ENCODE measurements at places on chromosomes 5 and 9.

DNA sequence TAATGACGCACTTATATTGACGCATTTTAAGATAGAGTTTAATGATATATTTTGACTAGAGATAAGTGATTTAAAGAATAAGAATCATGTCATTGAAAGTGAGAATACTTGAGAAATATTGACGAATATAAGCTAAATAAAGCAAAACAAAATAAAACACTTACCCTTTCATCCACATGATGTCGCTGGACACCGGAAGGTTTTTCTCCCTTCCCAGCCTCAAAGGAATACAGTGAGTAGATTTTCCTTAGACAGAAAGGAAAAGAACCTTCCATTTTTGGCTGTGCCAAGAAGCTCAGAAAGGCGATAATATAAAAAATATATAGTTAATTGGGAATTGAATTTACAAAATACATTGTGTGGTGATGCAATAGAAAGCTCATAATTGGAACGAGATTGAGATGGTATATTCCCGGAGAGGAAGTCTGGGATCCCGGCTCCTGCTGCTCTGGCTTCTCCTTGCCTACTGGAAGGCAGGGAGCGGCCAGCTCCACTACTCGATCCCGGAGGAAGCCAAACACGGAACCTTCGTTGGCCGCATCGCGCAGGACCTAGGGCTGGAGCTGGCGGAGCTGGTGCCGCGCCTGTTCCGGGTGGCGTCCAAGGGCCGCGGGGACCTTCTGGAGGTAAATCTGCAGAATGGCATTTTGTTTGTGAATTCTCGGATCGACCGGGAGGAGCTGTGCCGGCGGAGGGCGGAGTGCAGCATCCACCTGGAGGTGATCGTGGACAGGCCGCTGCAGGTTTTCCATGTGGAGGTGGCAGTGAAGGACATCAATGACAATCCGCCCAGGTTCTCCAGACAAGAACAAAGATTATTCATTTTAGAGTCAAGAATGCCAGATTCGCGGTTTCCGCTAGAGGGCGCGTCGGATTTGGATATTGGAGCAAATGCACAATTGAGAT is at the start of gene PCDHA5:
PCDHA5 (plus strand) TSS at position 239 of the 906 bp plus-strand sequence.
- H3K27ac ChIP-seq = no peak within 1 kb of the TSS
- H3K27me3 ChIP-seq = no peaks in the 10 kb centered on the region
- DNase-seq = no peak
- no peaks in the 10 kb centered on the region for H3K4me1 ChIP-seq
- no peak within 1 kb of the TSS for H3K4me3 ChIP-seq

GRCh38 chr9:31582561-31582960 is 801.9 kb upstream of the ACO1 start:
- H3K36me3 ChIP-seq = no peaks in the 10 kb centered on the region
- H3K27ac ChIP-seq = no peak overlapping the region
- no peak for DNase-seq
- no peak overlapping the region for H3K4me3 ChIP-seq

- peaks cover 9% of the 10 kb centered on the region for H3K4me1 ChIP-seq
- H3K36me3 ChIP-seq = no peaks in the 10 kb centered on the region
- DNase-seq = no peak
Observed at GRCh38 chr5:143739746-143740145, 72.2 kb upstream of the HMHB1 start.

DNA sequence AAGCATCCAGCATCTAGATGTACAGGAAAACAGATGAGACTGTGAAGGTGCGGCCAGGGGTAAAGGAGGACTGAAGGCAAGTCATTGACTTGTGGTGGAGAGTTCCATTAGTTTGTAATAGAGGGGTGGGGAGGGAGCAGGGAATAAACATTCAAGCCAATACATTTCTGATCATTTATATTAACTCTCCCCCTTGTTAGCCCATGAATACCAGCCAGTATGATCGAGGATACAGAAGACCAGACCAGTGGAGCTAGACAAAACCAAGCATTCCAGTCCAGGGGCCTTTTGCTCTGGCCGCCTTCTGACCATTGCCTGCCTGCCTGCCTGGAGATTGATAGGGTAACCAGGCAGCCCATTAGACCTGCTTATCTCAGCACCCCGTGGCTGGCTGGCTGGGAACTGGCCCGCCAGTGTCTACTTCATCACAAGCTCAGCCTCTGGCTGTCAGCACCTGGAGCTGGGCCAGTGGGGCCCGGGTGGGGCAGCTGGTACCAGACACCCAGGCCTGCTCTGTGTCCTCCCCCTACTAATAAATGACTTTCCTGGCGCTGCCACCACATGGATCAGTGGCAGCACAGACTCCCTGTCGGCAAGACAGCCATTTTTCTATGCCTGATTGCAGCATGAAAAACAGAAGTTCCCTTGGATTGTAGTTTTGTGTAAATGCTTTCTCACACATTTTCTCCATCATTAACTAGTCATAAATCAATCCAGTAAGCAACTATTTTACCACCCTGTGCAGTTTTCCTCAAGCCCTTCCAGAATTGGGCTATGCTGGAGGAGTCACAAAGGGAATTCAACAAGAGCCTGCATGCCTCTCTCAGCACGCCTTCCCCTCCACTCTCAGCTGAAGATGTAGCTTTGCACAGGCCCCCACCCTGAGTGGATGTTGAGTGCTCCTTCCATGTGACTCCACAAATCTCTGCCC is 181.3 kb downstream of the SNCAIP start:
- no peak overlapping the region for H3K4me3 ChIP-seq
- no peak overlapping the region for H3K27ac ChIP-seq
- H3K4me1 ChIP-seq = no peaks in the 10 kb centered on the region
- no peaks in the 10 kb centered on the region for H3K27me3 ChIP-seq
- H3K36me3 ChIP-seq = no peaks in the 10 kb centered on the region

DNA sequence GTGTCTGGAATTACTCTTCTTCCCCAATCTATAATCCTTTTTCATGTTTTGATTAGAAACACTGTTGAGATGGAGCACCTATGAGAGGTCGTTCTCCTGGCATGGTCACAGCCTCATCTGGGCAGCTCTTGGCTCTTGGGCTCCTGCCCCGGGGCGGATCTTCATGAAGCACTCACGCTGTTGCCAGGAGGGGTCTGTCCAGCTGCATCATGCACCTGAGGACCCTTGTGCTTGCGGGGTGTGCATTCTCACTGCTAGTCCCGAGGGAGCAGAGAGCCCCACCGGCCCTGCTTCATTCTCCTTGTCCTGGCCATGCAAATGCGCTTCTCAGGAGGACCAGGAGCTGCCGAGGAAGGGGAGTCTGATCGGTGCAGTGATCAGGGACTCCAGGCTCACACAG is 117.6 kb upstream of the S1PR3 start:
- H3K27me3 ChIP-seq = peaks cover 25% of the 10 kb centered on the region
- H3K27ac ChIP-seq = no peak overlapping the region
- peaks cover 4% of the 10 kb centered on the region for H3K4me1 ChIP-seq
- no peak for DNase-seq

DNA sequence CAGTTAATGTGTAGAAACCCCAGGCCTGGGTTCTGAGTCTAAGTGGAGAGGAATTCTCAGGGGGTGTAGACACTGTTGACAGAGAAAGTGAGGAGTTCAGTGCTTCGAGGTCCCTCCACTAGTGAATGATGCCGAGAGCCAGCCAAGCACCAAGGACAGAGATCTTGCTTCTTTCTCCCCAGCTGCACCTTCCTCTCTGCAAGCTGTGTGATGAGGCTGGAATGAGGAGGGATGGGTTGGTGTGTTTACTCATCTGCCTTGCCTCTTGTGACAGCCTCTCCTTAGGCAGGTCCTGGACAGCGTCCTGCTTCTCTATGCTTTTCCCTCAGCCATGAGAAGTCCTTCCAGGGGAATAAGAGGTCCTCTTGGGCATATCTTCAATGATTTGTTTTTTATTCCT is 35.3 kb downstream of the HNRNPH1 start:
- DNase-seq = no peak
- H3K27ac ChIP-seq = no peak overlapping the region
- H3K4me3 ChIP-seq = no peak overlapping the region
- no peaks in the 10 kb centered on the region for H3K27me3 ChIP-seq
- peaks cover 43% of the 10 kb centered on the region for H3K36me3 ChIP-seq

Data from activated T-helper 2 cell treated with anti-CD3 and anti-CD28 coated beads, Interferon-gamma antibody, Interleukin-2, Interleukin-4, amounts not matched to agents 10 μg/mL and 5 μg/mL and 100 μg/mL, durations not matched to agents 14 hours and 24 hours and 36 hours (primary cell).